ENCODE measurements at places on chromosomes 5 and 9.
A peak's percentile ranks its signal among the peaks of the same experiment; 100 is the strongest.

DNA sequence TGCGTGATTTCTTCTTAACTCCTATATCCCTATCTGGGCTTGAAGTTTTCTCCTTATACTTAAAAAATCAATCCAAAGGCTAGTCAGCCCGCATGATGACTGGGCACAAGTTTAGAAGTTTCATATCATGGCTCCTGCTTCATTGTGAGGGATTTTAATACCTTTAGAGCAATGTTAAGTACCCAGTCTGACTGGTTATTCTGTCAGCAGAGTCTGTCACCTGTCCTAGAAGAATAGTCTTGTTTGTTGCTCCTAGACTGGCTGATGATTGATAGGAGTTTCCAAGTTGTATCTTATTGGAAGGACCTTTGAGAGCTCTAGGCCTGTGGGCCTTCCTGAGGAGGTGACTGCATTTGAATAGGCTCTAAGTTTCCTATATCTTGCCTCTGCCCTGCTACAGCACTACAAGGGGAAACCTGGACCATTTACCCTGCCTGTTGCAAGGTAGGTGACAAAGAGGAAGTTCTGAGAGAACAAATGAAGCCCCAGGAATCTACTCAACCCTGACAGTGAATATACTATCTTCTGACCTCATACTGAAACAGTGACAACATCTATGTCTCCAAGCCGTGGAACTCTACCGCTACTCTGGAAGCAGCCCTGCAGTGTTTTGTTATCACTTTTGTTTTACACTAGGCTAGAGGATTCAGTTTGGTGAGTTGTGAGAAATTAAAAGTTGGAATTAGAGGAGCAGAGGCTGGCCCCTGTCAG, 66.5 kb downstream of the F2RL2 start:
- DNase-seq: no peak

GRCh38 chr9:38039907-38040682, 28.9 kb downstream of the SHB start:
- no peak for DNase-seq

DNA sequence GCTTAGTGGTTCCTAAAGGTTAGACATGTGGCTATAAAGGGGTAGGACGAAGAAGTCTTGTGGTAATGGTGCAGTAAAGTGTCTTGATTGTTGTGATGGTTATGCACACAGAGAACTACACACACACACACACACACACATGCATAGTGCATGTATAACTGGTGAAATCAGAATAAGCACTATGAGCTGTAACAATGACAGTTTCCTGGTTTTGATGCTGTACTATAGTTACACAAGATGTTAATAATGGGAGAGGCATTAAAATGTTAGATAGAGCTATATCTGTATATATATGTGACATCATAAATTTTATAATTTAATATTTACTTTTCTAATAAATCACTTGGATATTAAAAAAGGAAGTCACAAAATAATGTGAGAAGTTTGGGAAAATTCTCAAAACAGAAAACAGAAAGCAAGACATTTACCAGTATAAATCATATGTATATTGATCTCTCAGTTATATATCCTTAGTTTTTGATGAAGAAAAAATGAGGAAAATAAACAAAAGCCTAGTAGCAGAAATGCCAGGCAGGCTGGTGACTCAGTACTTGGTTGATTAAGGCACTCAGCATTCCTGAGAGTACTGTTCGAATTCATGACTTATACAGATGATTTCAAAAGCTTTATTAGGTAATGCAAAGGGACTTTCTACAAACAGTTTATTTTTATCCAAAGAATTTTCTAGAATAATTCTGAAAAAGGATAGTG, 350.5 kb upstream of the DAB2 start:
- no peak for DNase-seq

- DNase-seq: peak; percentile 26
These were observed 216.7 kb downstream of the BNC2 start for GRCh38 chr9:16653491-16654399.

DNA sequence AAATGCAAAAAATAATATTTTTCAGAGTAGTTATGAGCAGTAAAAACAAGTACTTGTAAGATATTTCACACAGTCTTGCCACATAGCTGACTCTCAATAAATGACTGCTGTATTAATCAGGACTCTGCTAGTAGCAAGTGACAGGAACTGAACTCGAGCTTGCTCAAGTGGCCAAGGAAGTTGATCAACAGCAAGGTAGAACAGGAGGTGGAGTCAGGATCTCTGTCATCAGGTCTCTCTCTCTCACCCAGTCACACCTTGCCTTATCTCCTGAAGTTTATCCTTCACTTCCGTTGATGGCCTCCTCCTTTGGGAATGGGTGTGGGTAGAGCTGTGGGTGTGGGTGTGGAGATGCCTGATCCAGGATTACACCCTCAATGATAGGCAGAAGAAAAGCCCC, 107.0 kb downstream of the GPBP1 start:
- DNase-seq: no peak

Measured in muscle of back (tissue), 13 donors.